Natural killer cell (primary cell): ENCODE measurements at places on chromosomes 6 and 20. TPM values are rescaled to one million over a fixed set of nuclear protein-coding genes. Genes with fewer than 3 reads are reported as not detected.

GRCh38 chr6:89585154-89585553 is 53.4 kb downstream of the LYRM2 start:
- no peak for DNase-seq

- no peak for DNase-seq
Measured at GRCh38 chr20:37339208-37339607, 6.7 kb upstream of the SRC start.

DNA sequence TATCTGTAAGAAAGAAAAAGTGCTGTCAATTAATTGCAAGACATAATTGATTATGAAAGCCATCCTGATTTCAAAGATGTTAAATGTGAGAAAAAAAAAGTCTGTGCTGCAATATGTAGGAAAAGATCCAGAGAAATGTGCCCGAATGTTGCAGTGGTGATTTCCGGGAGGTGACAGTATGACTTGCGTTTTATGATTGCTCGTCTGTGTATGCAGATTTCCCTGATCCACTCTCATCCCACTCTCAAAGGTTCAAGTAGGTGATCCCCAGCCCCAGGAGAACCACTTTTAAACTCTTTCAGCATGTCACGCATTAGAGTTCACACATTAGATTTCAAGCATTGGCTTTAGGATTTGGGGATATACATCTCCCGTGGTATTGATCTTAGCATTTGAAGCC is 57.8 kb downstream of the TPD52L1 start:
- no peak for DNase-seq

Gene ARHGAP40
- not detected for total RNA-seq

Gene HLA-G
- 4.0 TPM for total RNA-seq

DNA sequence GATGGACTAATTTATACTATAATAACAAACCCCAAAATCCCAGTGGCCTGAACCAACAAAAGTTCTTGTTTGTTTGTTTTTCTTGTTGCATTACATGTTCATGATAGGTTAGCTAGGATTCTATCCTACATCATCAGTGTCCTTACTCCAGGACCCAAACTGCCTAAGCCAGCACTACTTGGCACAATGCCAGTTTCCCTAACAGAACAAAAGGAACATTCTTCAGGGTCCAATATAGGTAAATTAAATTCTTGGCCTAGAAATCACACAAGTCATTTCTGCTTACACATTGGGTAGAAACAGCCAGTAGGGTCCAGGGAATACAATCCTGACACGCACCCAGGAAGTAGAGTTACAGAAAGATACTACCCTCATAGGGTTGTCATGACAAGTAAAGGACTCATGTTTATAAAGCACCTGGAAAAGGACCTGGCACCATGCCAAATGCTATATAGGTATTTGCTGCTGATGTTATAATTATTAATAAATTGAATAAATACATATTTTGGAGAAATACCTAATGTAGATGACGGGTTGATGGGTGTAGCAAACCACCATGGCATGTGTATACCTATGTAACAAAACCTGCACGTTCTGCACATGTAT is 38.8 kb downstream of the RCAN2 start:
- no peak for DNase-seq

Gene SLC26A8
- total RNA-seq, result not detected

Gene RIN2
- 0.72 TPM for total RNA-seq

DNA sequence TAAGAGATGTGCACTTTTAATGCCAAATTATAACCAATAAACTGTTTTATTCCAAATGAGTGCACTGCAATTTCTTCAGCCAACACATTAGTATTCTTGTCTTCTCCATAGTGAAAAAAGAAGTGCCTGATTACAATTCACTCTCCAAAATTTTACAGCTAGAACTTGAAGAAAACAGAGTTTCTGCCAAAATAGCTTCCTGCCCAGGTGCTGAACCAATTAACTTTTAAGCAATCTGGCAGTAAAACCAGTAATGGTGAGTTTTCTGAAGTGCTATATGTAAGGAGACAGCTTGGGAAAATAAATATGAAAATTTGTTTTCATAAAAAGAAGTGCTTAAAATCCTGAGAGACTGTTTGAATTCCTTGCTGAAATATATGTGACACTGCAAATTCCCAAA is 266.0 kb upstream of the NT5E start:
- no peak for DNase-seq

Gene IYD
- not detected for total RNA-seq

DNA sequence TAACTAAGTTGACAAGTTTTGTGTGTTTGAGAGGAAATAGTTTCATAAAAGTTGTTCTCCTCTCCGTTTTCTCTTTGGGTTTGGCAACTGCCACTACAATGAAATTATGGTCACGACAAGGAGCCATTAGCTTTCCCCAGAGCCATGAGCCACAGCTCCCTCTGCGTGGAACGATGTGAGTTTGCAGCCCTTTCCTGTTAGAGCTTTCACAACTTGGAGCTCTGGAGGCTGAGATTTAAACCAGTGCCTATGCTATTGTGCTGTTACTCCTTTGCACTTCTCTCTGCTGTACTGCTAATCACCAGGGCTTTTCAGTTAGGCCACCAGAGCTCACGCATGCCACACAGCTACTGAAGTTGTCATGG is 29.3 kb upstream of the TXNDC5 start:
- no peak for DNase-seq

DNA sequence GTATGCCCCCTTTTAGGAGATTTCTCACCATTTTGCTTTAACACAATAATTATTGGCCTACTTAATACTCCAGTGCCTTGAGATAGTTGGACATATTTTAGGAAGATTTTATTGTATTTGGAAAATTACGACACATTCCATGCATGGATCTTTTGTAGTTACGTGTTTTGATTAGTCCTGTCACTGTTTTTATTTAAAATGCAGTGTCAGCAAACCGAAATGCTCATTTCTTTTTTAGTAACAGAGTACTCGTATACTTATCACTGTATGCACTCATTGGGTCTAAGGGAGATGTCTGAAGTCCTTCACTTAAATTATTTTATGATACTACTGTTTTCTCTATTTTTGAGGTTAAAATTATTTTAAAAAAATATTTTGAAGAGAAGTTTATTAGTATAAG is 153.8 kb downstream of the QKI start:
- no peak for DNase-seq

- DNase-seq, result no peak
Measured at GRCh38 chr20:34495916-34496315, 20.3 kb upstream of the DYNLRB1 start.

DNA sequence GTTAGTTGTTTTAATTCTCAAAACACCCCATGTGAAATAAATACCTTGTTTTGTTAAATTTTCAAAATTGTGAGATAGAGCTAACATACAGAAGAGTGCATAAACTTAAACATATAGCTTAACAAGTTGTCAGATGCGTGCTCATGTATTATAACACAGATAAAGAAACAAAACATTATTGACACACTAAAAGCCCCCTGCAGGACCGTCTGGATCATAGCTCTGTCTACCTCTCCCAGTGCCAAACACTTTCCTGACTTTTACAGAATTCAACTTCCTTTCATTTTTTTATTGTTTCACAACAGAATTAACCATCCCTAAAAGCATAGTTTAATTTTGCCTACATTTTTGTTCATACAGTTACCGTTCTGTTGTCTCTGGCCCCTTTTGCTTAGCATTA is 17.8 kb upstream of the FRK start:
- DNase-seq, result no peak

DNA sequence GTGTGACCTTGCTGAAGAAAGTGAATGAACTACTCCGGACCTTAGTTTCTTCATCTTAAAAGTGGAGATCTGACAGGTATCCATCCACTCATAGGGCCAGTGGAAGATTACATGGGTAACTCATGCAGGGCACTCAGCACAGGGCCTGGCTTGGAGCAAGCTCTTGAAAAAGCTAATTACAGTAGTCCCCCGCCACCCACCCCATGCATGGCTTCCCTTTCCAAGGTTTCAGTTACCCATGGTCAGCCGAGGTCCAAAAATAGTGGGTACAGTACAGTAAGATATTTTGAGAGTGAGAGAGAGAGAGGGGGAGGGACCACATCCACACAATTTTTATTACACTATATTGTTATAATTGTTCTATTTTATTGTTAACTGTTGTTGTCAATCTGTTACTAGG is 7.1 kb upstream of the PMEPA1 start:
- no peak for DNase-seq

Gene DNMT3B
- total RNA-seq, result 0.68 TPM

GRCh38 chr6:90816764-90817163 is 229.9 kb upstream of the MAP3K7 start:
- DNase-seq, result no peak

DNA sequence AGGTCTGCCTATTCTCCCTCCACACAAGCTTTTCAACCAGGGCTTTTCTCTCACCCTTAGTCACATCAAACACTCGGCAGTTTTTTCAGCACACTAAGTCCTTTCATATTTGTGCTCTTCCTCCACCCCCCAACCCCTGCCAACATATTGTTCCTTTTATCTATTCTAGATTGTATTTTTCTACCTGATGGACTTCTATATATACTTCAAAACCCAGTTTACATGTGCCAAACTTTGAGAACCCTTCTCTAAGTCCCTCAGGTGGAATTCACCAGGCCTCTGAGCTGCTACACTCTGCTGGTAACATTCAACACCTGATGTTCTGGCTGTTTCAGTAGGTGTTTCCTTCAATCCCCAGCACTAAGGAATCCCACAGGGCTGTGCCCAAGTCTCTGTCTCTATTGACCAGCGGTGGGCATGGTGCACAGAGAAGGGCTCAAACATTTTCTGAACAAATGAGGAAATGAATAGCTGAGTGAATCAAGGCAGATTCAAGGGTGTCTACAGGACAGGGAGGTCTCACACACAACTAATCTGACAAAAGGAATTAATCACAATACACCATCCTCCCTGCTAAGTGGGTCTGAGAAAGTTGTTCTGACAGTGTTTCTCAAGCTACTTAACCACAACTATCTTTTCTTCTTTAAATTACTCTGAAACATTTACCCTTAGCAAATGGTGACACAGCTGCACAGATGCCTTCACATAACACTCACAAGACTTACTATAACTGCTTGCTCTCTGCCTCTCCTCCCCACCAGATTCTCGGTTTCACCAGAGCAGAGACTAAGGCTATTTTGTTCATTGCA is 166.5 kb downstream of the TSHZ2 start:
- no peak for DNase-seq
